ENCODE measurements at places on chromosomes 1 and 21.

DNA sequence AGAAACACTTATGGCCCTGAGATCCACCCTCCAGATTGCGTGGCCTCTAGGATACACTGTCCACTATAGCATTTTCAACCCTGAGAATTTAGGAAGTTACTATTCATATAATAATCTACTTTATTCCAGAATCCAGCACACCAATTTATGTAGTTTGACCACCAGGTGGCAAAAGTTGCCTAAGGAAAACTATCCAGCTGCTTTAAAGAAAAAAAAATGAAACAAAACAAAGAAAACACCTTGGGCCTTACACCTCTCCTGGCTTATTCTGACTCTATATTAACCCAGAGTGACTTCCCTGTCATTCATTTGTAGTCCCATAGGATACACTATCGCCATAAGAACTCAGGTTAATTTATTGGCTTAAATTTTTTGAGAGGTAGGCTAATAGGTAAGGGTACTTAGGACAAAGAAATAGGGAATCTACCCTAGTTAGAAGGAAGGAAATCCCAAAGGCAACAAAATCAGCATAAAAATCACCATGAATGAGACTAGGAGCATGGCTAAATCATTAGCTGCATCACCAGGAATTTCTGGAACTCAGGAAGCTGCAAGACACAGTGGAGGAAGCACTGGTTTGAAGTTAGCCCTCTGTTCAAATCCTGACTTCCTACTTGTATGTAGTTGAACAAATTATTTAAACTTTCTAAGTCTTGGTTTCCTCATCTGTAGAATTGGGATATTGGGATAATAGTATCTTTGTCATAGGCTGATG, 107.5 kb downstream of the SPAG17 start:
- peak; percentile 11 for DNase-seq

DNA sequence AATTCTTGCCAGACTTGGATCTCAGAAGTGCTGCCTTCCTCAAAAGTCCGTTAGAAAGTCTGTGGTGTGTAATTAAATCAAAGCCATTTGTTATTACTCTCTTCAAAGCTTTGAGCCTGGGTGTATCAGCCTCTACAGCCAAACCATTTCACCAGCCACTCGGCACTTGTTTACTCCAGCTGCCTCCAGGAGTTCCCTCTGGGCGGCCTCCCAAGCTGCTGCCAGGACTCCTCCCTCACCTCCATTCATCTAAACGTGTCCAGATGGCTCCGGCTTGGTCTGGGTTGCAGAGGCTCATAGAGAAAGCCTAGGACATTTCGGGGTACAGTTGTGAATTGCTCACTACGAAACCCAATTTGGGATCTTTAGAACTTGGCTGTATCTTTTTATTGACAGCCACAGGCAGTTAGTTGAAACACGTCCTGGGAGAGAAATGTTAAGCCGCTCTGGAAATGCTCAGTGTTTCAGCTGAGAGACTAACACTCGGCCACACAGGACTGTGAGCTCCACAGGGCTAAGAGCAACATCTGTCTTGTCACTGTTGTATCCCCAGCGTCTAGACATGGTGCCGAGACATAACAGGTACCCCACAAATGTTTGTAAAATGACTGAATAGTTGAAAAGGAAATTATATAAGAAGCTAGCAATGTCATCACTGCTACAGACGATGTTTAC, 116.9 kb upstream of the NGF start:
- peak; percentile 84 for DNase-seq

GRCh38 chr1:11519629-11520031, 40.7 kb downstream of the DISP3 start:
- DNase-seq, result no peak

GRCh38 chr1:29758781-29759499, 522.6 kb downstream of the PTPRU start:
- DNase-seq, result no peak

- peak; percentile 30 for DNase-seq
Observed at GRCh38 chr1:17661546-17662157, 93.5 kb upstream of the ACTL8 start.

DNA sequence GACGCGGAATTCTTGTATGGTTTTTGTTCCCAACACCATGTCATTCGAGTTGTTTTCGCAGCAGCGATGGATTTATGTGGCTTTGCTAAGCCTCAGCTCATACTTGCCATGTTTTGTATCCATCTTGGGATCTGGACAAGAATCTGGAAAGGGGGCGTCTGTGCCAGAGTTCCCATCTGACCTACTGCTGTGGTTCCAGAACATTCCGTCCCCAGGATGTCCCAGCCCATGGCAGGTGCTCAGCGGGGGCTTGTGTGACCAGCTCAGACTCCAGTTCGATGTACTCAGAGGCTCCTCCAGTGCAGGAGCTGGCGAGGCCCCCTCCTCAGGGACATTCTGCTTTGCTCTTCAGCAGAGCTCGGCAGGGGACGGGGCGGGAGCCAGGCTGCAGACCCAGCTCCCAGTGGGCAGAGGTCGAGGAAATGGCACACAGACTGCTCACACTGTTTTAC, 24.0 kb upstream of the ADARB1 start:
- no peak for DNase-seq

DNA sequence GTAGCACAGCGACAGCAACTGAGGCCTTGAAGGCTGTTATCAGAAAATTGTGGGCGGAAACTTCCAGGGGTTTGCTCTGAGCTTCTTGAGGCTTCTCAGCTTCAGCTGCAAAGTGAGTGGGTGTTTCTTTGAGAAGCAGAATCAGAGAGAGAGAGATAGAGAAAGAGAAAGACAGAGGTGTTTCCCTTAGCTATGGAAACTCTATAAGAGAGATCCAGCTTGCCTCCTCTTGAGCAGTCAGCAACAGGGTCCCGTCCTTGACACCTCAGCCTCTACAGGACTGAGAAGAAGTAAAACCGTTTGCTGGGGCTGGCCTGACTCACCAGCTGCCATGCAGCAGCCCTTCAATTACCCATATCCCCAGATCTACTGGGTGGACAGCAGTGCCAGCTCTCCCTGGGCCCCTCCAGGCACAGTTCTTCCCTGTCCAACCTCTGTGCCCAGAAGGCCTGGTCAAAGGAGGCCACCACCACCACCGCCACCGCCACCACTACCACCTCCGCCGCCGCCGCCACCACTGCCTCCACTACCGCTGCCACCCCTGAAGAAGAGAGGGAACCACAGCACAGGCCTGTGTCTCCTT, at the start of gene FASLG:
TSS of gene FASLG (plus strand) at position 233 of the 583 bp plus-strand sequence. CDS start at position 332, 99 bp downstream.
- no peak for DNase-seq

All from right lung (tissue), 10 donors.